T-helper 2 cell (primary cell): ENCODE measurements at places on chromosomes 3 and 15.
A peak's percentile ranks its signal among the peaks of the same experiment; 100 is the strongest.

GRCh38 chr15:29711531-29711930 lies 110.7 kb downstream of the TJP1 start:
- no peak for DNase-seq

GRCh38 chr15:65101411-65101890 lies 13.5 kb downstream of the UBAP1L start:
- peak; percentile 54 for DNase-seq

GRCh38 chr3:158532099-158532734 lies 38.8 kb upstream of the MLF1 start:
- DNase-seq = no peak

DNA sequence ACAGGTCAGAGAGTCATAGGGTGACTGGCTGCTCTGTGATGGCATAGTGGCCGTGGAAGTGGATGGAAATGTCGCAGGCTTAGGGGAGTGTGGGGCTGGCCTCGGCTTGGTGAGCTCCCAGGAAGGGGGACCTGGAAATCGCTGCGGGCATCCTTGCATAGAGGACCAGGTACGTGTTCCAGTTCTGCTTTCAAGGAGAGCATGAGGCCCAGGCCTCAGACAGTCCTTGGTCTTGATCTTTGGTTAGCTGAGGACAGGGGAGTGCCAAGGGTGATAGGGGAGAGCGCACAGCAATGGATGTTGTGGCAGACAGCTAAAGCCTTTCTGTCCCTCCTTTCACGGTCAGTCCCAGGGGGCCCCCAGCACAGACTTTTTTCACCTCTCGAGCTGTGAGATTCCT lies 110.5 kb downstream of the SNRPN start:
- DNase-seq = no peak

DNA sequence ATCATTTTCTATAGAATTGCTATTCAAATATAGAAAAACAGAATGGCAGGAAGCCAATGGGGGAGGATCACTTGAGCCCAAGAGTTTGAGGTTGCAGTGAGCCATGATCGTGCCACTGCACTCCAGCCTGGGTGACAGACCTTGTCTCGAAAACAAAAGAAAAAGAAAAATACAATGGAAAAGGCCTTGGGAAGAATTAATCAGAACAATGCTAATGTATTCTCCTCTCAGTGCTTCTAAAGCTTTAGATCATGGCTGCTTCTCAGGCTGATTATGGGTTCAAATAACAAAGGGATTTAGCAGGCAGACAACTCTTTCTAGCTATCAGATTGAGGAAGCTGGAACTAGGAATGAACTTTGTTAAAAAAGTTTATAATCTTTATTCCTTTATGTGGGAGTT lies 115.8 kb downstream of the PDCD6IP start:
- DNase-seq = no peak

DNA sequence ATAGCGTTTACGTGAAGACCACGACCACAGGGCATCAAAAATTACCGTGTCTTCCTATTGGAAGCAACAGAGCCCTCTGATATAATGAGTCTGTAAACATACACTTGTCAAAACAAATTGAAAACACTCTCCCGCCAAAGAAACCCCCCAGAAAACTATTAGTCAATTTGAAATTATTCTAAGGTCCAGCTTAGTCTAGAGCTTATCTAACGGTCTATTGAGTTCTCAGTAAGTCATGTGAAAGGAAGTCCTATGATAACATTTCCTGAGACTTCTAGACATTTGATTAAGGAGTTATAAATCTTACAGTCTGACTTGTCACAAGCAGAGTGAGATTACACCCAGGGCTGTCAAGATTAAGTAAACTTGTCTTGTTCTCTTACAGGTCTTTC lies 356.3 kb downstream of the FOXP1 start:
- no peak for DNase-seq

GRCh38 chr3:72088486-72089025 lies 303.6 kb upstream of the PROK2 start:
- no peak for DNase-seq

GRCh38 chr3:65831733-65832425 lies 206.8 kb downstream of the MAGI1 start:
- DNase-seq = no peak

GRCh38 chr3:79653266-79653830 lies 114.5 kb downstream of the ROBO1 start:
- no peak for DNase-seq

- DNase-seq = no peak
Observed at GRCh38 chr3:5264896-5265770, 77.6 kb downstream of the EDEM1 start.

- DNase-seq = no peak
Observed at GRCh38 chr15:57158589-57158988, 217.7 kb upstream of the CGNL1 start.

GRCh38 chr3:115784739-115785536 lies 161.6 kb downstream of the GAP43 start:
- no peak for DNase-seq

- DNase-seq = no peak
Observed at GRCh38 chr15:72825829-72826228, 42.3 kb upstream of the ADPGK start.

DNA sequence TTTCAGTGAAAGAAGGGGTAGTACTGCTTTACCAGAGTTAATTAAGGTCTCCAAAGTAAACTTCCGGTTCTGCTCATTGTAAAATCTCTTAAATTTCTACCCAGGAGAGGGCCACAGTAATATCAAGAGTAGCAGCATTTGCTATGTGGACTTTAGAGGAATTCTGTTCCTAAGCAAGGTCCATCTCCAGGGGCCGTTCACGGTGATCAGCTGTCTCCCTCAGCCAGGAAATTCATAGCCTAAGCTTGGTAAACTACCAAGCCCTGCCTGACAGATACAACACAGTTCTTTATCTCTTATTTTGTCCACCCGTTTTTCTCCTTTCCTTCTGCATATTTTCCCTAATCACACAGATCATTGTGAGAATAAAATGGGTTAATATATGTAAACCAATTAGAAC lies 2.3 kb downstream of the DUT start:
- DNase-seq = no peak

- DNase-seq = no peak
Observed at GRCh38 chr15:91909574-91909973, 56.1 kb downstream of the SLCO3A1 start.

GRCh38 chr3:64616953-64617352 lies 70.8 kb downstream of the ADAMTS9 start:
- DNase-seq = no peak

DNA sequence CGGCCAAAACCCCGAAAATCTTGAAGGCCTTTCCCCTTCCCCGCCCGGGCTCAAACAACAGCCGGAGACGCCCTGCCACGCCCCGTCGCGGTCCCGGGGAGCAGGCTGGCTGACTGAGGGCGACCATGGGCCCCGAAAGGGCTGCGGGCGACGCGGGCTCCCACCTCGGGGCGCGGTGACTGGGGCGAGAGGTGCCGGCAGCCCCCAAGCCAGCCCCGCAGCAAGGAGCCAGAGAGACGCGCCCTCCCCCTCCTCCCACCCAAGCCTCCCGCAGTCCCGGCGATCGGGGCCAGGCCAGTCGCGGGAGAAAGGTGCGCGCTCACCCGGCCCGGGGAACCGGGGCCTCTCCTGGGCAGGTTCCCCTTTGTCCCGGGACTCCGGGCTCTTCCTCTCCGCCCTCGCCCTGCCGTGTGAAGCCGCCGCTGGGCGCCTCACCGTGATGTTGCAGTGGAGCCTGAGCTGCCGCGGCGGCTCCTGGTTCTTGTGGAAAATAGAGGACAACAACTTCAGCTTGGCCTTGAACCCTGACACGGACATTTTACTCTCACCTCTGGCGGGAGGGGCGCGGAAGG lies 30.6 kb upstream of the ZSCAN2 start:
- peak; percentile 25 for DNase-seq

- peak; percentile 61 for DNase-seq
Observed at GRCh38 chr15:92818651-92819277, 81.4 kb upstream of the CHD2 start.

- DNase-seq = no peak
Observed at GRCh38 chr15:54722342-54722986, 474.3 kb downstream of the RSL24D1 start.

GRCh38 chr3:119279101-119279554 lies 15.1 kb upstream of the ARHGAP31 start:
- no peak for DNase-seq

DNA sequence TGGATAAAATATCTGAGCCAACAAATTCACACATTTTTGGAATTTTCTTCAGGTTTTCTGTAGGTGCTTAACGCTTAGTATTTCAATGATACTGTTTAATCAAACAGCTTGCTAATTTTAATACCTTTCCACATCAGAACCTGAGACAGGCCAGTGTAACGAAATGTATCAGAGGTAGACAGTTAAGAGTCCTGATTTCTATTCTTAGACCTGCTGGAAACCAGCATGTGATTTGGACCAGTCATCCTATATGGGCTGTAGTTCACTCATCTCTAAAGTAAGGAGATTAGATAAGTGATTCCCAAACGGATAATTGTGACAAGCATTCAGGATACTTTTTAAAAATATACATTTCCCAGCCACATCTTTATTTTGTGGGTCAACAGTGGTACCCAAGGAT lies 18.4 kb downstream of the ARL6IP5 start:
- no peak for DNase-seq

DNA sequence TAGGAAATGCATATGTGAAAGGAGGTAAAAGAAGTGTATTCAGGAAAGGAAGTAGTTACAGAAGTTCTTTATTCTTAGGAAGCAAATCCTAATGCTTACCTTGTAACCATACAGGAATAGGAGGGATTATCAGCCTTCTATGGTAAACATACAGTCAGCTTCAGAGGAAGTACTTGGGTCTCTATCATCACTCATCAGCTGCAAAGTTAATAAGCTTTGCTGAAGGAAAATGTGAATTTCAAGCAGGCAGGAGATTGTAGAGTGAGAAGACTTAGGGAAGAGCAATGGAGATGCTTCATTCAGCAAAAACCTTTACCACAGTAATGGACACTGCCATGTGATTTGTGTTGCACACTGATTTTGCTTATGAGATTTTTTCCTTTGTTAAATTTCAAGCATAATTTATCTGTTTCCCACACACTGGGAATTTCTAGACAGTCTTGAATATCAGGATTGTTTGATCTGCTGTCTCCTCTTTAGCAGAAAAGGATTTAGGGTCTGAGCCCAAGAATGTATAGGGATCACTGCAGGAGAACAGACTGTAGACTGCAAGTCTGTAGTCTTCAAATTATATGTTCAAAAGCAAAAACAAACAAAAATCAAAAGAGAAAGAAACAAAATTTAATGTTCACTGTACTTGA lies 150.8 kb downstream of the ZNF609 start:
- no peak for DNase-seq

DNA sequence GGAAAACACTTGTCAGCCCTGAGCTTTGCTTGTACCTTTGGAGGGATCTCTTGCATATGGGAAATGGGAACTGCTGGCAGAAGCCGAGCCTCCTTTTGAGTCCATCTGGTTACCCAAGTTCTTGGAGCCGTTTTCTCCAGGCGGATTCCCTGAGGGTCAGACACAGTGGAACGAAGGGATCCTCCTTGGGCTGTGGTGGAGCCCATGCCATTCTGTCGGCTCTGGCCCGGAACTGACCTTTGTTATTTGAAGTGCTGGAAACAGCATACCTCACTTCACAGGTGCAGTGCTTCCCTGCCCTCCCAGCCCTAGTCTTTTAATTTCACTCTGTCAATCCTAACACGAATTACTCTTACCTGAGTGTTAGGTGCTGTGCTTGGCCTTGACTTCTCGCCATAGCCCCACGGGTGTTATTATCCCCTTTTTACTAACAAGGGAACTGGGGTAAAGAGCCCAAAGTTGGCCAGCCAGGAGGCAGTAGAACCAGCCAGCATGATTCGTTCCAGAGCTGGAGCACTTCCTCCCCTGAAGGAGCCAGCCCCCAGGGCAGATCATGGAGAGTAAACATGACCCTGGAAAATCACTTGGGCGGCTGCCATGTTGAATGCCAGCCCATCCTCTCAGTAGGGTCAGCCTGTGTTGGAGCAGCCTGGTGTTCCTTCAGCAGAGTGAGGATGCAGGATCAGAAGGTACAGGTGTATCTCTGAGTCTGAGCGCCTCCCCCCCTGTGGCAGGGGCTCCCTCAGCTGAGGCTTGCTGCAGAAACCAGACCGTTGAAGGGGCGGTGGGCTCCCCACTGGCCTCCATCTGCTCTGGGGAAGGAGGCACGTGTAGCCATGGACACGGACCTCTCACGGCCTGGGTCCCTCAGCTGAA lies 143.2 kb downstream of the DNAJB8 start:
- DNase-seq = no peak

DNA sequence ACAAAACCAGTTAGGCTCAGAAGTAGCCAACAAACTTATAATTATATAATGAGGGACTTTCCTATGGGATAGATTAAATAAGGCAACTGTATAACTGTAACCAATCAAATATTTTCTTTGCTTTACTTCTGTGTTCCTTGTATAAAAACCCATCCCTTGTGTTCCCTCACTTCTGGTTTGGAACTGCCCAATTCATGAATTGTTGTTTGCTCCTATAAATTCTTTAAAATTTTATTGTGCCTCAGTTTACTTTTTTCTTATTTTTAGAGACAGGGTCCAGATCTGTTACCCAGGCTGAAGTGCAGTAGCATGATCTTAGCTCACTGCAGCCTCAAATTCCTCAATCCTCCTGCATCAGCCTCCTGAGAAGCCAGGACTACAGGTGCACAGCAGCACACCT lies 155.7 kb downstream of the SMAD6 start:
- DNase-seq = no peak

DNA sequence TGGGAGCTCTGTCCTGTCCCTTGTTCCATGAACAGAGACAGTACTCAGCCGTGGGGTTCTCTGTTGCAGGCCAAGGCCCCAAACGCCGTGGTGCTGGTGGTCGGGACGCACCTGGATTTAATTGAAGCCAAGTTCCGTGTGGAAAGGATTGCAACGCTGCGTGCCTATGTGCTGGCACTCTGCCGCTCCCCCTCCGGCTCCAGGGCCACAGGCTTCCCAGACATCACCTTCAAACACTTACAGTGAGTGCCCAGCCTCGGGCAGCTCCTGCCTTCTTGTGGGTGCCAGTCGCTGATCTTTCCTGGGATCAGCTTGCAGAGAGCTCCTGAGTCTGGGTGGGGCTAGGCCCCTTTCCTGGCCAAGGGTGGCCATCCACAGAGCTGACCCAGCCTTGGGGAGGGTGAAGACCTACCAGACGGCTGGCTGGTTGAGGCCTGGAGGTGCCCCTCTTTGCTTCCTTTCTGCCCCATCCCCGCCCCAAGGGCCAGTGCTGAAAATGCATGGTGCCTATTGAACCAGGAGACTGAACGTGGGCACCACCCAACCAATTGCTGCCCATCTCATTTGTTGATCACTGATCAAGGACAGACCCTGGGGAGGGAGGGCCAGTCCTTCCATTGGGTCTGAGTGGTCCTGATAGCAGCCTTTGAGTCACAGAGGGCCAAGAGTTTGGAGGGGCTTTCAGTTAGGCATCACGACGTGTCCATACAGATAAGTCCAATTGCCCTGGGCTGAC lies 106.9 kb downstream of the LRRK1 start:
- no peak for DNase-seq
